ENCODE measurements at places on chromosomes 6 and 20. TPM values are rescaled to one million over a fixed set of nuclear protein-coding genes. Genes with fewer than 3 reads are reported as not detected.

VWA7 gene
- 1.4 TPM for total RNA-seq

ZNF334 gene
- not detected for total RNA-seq

IL17A gene
- total RNA-seq = not detected

BHLHE23 gene
- not detected for total RNA-seq

GGTLC1 gene
- total RNA-seq = not detected

PACRG gene
- not detected for total RNA-seq

NCOA5 gene
- total RNA-seq = 26.8 TPM

PGC gene
- not detected for total RNA-seq

COL9A1 gene
- total RNA-seq = not detected

DNAAF9 gene
- total RNA-seq = 5.5 TPM

TNF gene
- not detected for total RNA-seq

PRDM13 gene
- 0.45 TPM for total RNA-seq

TOX2 gene
- 11.3 TPM for total RNA-seq

SEMG1 gene
- not detected for total RNA-seq

TUBB2B gene
- total RNA-seq = 14.6 TPM

C6orf15 gene
- total RNA-seq = not detected

UST gene
- 5.0 TPM for total RNA-seq

ADGRF5 gene
- not detected for total RNA-seq

PPP1R16B gene
- total RNA-seq = 0.43 TPM

TGM3 gene
- total RNA-seq = not detected

SNX9 gene
- 23.4 TPM for total RNA-seq

ARHGAP18 gene
- total RNA-seq = 5.5 TPM

CGA gene
- not detected for total RNA-seq

PAK5 gene
- not detected for total RNA-seq

PTCRA gene
- not detected for total RNA-seq

ELOVL2 gene
- total RNA-seq = 3.6 TPM

LINC00237 gene
- total RNA-seq = not detected

LATS1 gene
- 5.5 TPM for total RNA-seq

CDH26 gene
- 0.54 TPM for total RNA-seq

NOX3 gene
- total RNA-seq = not detected

MLIP gene
- total RNA-seq = not detected

SOX4 gene
- total RNA-seq = 10.4 TPM

ARHGAP40 gene
- not detected for total RNA-seq

ERVFRD-1 gene
- not detected for total RNA-seq

HTR1B gene
- total RNA-seq = 0.18 TPM

IRF4 gene
- total RNA-seq = 0.34 TPM

ROS1 gene
- total RNA-seq = 0.14 TPM

MCCD1 gene
- total RNA-seq = not detected

DEFB124 gene
- total RNA-seq = not detected

GJA10 gene
- not detected for total RNA-seq

PRR18 gene
- total RNA-seq = 0.14 TPM

CALHM5 gene
- total RNA-seq = 0.05 TPM

MYLK2 gene
- total RNA-seq = 0.55 TPM

CGAS gene
- 4.9 TPM for total RNA-seq

GTSF1L gene
- total RNA-seq = not detected

FGD2 gene
- not detected for total RNA-seq

SAMD10 gene
- not detected for total RNA-seq

ZNF318 gene
- 3.7 TPM for total RNA-seq

TPD52L1 gene
- 44.1 TPM for total RNA-seq

RNF39 gene
- not detected for total RNA-seq

PHACTR3 gene
- not detected for total RNA-seq

XKR7 gene
- total RNA-seq = 0.02 TPM

MCHR2 gene
- total RNA-seq = not detected

GHRH gene
- not detected for total RNA-seq

BMP7 gene
- 0.13 TPM for total RNA-seq

TMEM242 gene
- total RNA-seq = 6.6 TPM
